ENCODE measurements at places on chromosomes 3 and 15.

- no peak for DNase-seq
These were observed 248.1 kb upstream of the NR2E3 start for GRCh38 chr15:71562251-71562650.

DNA sequence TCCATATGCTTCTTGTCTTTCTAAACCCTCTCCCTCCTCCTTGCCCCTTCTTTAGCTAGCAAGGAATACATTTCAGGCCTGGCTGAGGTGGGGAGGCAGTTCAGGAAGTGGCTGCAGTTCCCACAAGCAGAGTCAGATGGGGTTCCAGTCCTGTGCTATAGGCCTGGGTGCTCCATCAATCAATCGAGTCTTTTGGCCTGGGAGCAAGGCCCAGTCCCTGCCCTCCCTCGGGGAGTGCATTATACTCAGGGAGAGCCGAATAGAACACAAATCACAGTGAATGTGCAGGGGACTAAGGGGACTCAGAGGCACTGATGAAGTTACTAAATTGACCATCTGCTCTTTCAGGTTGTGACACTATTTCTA, 58.0 kb upstream of the HERC1 start:
- no peak for DNase-seq

- no peak for DNase-seq
These were observed 10.6 kb downstream of the ARHGEF26 start for GRCh38 chr3:154131830-154132229.

GRCh38 chr3:113005611-113006010, 14.8 kb downstream of the GTPBP8 start:
- peak; percentile 21 for DNase-seq

GRCh38 chr3:115301364-115301860, 154.3 kb upstream of the ZBTB20 start:
- no peak for DNase-seq

GRCh38 chr15:98009971-98010370, 49.5 kb downstream of the ARRDC4 start:
- no peak for DNase-seq

DNA sequence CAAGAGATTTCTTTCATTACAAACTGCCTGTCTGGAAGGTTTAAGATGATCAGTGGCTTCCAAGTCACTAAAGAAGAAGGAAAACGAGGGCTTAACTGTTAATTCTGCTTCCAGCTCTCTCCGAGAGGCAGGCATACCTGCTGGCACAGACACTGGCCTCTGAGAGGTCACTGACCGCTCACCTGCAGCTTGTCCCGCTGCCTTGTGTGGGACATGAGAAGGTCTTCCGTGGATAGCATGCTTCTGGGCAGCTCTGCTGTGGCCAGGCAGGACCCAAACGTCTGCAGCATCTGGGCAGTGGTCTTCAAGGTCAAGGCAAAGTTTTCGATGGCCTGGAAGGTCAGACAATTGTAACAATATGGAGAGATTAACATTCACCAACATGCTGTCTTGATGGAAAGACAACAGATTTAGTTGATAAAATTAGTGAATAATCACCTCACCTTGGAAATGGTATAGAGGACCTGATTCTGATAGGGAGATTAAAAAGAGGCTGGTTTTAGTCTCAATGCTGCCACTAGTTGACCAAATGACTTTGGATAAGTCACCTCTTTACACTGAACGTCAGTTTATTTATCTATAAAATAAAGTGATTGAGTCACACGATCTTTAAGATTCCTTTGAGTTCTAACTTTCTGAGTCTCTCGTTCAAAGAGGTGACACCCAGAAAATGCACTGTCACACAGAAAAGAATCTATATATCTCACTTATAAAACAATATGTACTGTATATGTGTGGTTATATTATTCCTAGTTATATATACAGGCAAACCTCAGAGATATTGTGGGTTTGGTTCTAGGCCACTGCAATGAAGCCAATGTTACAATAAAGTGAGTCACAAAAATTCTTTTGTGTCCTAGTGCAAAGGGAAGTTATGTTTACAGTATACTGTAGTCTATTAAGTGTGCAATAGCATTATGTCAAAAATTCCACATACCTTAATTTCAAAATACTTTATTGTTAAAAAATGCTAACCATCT, 65.1 kb downstream of the B3GNT5 start:
- DNase-seq = no peak

DNA sequence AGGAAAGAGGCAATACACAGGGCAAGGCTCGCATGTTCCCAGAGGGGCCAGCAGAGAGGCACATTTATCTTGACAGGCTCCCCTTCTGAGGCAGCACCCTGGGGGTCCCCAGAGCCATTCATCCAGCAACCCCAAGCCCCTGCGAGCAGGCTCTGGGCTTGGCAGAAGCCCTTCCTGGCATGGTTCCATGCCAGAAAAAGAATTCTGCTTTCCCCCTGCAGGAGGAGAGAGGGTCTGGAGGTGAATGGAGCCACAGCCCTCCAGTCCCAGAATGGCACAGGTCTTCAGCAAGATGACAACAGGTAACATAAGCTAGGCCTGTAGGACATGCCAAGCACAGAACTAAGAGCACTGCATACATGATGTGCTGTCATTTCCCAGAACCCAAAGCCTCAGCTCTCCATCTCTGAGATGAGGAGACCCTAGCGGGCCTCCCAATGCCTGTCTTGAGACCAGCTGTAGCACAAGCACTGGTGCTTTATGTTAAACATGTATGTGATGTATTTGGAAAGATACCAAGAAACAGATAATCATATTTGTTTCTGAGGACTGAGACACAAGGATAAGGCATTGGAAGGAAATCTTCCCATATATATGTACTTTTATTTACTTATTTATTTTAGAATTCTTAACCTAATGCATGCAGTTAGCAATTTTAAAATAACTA, 121.6 kb downstream of the ALDH1A2 start:
- DNase-seq = no peak

DNA sequence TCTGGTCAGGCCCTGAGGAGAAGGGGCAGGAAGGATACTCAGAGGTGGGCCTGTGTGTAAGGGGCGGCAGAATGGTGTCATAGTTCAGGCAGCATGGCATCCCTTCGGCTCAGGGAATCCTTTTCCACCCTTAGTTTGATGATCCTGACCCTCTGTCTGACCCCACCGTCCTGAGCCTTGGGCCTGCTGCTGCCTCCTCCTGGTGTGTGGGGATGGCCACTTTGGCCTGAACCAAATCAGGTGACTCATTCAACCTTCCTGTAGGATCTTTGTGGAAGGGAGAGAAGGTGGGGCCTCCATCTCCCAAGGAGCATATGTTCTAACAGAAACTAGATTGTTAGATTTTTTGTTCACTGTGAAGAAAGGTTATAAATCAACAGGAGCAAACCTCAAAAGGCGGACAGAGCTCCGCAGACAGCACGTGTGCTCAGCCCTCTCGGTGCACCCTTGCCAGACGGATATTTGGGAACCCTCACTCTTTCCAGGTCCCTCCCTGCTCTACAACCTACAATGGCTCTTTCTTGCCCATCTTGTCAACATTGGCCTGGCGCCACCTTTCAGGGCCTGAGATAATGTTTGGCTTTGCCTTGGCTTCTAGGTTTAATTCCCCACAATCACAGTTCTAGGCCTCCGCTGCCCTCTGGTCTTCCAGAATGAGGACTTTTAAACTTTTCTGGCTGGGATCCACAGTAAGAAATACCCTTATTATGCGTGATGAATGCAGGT, 21.7 kb downstream of the THSD4 start:
- DNase-seq = no peak
